Psoas muscle (tissue), 8 donors: ENCODE measurements at places on chromosomes 11 and 22. TPM values are rescaled to one million over a fixed set of nuclear protein-coding genes. Genes with fewer than 3 reads are reported as not detected.

GRCh38 chr11:8080674-8081590 lies at the start of gene TUB:
Gene TUB, plus strand, starts transcription at chr11:8081211. Its CDS starts 300 bp downstream, at chr11:8081511.
- DNase-seq: no peak

The GRIK4 gene
- total RNA-seq: not detected

The C11orf97 gene
- total RNA-seq: not detected

DNA sequence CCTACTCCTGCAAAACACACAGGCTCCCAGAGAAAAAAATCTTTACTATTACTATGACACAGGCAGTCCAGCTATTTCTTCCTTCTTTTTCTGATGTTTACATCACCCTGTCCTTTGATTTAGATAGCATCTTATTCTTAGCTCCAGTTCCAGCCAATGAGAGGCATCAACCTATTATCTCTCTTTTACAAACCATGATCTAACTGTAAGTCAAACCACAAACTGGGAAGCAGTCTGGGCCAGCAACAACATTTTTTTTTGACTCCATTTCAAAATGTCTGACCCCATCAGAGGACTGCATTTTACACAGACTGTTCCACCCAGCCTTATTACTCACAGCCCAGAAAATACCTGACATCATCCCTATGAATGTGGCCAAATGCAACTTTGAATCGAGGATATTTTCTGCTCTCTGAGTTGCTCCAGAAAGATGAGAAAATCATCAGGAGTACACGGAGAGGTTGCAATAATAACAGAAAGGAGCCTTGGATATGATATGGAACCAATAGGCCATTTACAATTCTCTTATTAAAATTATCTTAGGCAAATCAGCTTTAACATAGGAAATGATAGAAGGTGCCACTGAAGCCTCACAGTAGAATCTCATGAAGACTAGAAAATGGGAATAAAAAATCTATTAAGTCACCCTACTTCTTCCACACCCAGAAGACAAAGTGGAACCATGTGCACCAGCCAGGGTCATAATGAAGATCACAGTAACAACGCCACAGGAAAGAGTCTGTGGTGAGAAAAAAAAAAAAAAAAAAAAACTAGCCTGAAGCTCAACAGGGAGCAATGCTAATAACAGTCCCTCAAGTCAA lies 21.2 kb downstream of the TBRG1 start:
- DNase-seq: no peak

DNA sequence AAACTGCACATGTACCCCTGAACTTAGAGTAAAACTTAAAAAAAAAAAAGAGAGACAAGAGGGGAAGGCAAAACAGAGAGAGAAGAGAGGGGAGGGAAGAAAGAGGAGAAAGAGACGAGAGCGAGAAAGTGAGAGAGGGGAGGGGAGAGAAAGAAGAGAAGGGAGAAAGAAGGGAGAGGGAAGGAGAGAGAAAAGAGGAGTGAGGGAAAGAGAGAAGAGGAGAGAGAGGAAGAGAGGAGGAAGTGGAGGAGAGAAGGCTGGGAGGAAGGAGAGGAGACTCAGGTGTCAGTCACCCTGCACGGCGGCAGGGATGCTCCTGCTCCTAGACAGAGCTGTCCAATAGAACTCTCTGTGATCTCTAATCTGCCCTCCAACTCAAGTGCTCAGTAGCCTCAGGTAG lies 248.3 kb downstream of the MIAT start:
- DNase-seq: no peak

The PTPN5 gene
- 0.22 TPM for total RNA-seq

The TP53I11 gene
- total RNA-seq: 13.6 TPM

GRCh38 chr11:133904818-133905515 lies 51.8 kb downstream of the IGSF9B start:
- DNase-seq: no peak

- DNase-seq: peak; percentile 65
Measured at GRCh38 chr11:121112498-121113455, 11.7 kb downstream of the TECTA start.

- no peak for DNase-seq
Measured at GRCh38 chr11:112537846-112538330, 277.2 kb upstream of the PLET1 start.

- DNase-seq: peak; percentile 86
Measured at GRCh38 chr22:43036282-43036829, 21.4 kb upstream of the PACSIN2 start.

DNA sequence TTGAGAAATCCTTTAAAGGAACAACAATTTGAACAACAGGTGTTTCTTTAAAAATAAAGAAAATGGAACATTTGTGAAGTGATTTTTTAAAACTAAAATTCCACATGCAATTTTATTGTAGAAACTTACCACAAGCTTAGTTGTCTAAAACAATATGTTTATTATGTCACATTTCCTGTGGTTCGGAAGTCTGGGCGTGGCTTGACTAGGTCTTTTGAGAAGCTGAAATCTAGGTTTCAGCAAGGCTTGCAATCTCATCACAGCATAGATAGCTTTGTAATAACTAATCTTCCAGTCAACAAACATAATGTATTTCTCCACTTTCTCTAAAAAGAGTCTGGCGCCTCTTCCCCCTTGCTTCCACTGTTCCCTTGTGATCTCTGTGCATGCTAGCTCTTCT lies 27.0 kb downstream of the MS4A6A start:
- no peak for DNase-seq

- peak; percentile 68 for DNase-seq
Measured at GRCh38 chr22:26671317-26672059, 14.1 kb downstream of the MIAT start.

DNA sequence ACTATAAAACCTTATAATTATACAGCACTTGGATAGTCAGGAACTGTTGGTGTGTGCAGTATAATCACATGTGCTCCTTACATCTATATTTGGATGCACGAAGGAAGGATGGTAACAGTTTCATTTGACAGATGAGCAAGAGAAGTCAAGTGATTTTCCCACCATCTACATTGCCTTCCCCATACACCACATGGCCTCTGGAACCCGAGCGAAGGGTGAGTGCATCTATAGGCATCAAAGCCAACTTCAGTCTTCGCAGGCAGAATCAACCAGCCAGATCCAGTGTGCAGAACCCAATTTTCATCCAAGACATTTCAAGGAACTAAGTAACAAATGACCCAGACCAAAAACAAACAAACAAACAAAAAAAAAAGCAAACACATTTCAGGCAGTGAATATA lies 85.1 kb upstream of the BLID start:
- no peak for DNase-seq

DNA sequence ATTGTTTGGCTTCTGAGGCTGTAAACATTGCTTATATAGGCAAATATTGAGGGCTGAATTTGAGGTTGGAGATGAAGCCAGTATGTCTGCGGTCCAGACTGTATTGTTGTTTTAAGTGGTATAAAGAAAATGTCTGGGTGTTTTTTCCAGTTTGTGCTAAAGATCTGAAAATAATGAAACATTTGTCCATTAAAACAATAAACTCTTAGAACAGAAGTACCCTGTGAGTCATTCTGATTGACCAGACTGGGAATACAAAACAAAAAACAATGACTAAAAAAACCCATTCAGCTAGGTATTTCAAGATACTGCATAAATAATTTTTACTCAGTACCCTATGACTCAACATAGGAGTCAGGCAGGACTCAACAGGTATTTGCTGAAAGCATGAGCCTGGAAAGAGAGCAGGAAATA lies 20.4 kb downstream of the ALKBH8 start:
- DNase-seq: no peak

DNA sequence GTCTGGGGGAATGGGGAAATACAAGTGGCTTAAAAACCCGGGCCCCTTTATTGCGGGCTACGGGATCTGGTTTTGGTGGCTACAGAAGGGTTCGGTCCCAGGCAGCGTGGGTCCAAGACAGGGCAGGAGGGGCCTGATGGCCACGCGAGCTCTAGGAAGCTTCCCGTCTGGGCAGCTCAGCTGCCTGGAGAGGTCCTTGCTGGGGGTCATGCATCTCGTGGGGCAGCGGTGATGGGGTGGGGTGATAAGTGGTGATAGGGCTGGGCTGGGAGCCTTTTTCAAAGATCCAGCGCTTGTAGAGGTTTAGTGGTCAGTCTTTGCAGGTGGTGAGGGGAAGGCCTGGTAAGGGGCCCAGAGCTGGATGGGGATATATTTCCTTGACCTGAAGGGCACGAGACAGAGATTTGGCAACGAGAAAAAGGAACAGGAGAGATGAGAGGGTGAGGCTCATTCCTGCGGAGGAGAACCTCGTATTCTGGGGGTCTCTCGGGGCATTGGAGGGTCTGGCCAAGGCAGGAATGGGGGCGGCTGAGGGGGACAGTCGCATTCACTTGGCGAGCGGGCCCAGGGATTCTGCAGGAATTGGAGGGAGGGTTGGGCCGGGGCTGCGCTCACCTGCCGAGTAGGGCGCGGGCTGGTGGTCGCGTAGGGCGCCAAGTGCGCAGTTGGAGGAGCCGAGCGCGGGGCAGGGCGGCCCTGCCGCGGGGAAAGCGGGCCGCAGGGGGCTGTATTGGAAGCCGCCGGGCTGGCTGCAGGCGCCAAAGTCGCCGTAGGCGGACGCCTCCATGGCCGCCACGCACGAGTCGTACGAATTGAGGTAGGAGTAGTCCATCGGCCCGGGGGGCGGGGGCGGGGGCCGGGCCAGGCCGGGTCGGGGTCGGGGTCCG lies 560 bp downstream of the PHOX2A start:
- DNase-seq: no peak

DNA sequence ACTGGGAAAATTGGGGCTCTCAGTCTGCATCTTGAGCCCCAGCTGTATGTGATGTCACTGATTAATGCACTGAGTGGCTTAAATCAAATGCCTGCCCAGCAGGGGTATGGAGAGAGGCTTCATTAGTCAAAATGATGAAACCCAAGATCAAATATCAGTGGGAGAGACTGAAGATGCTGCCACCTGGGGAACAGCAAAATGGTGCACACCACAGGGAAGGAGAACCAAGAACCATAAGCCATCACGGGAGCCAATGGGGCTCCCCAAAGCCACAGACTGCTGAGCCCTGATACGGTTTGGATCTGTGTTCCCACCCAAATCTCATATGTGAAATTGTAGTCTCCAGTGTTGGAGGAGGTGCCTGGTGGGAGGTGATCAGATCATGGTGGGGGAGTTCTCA lies 85.6 kb downstream of the CTTN start:
- no peak for DNase-seq

- DNase-seq: no peak
Measured at GRCh38 chr11:47819743-47820142, 28.4 kb downstream of the NUP160 start.

- DNase-seq: no peak
Measured at GRCh38 chr11:2580061-2580421, 119.8 kb downstream of the KCNQ1OT1 start.

DNA sequence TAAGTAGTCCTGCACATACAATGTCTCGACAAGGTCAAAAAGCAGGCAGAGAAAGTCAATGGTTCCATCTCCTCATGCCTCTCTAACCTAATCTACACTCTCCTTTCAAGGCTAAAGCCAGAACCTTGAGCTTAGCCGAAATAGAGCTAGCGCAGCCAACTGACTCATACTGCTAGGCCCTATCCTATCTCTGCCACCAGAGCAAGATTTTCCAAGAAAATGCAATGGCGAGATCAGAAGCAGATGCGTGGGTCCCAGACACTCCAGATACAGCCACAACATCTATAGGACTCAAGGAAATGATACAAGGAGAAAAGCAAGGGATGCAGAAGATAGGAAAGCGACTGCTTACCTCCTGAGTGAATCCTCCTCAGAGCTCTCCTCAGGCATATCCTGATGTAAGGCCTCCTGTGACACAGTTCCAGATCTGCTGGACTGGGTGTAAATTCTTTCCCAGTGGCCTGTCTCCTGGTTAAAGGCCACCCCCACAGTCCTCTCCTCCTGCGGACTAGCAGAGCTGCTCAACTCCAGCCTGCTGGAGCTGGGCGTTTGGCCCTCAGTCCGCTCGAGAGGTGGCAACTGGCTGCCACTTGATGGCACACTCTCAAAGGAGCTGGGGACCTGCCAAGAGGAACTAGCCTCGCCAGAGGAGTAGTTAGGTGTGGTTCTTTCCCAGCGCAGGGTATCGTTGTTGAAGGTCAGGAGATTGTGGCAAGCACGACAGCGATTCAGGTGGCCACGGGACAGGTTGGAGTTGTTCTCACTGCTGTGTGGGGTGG lies 52.0 kb downstream of the AMBRA1 start:
- DNase-seq: peak; percentile 38

DNA sequence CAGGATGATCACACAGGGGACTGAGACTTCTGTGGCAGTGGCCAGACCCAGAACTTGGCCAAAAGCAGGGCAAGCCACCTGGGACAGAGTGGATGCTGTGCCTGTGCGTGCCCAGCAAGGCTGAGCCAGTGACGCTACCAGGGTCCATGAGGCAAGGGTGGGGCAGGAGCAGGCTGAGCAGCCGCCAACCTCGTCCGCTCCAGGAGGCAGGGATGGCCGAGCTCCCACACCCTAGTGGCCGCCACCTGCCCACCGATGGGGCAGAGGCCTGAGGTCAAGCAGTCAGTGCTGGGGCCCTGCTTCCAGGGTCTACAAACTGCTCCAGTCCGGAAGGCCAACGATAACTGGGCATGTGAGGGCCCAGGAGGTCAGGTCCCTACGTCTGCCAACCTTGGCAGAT lies 7.3 kb downstream of the KRTAP5-9 start:
- DNase-seq: no peak

The ALX4 gene
- total RNA-seq: 0.17 TPM

The RAB36 gene
- total RNA-seq: 0.56 TPM

The EIF1AD gene
- 44.5 TPM for total RNA-seq

The HEPN1 gene
- not detected for total RNA-seq

- no peak for DNase-seq
Measured at GRCh38 chr11:133070791-133071190, 461.5 kb downstream of the OPCML start.

GRCh38 chr22:41826430-41827383 lies 6.2 kb upstream of the SREBF2 start:
- DNase-seq: peak; percentile 72

The RAG2 gene
- total RNA-seq: not detected

The SLC1A2 gene
- 0.30 TPM for total RNA-seq

- no peak for DNase-seq
Measured at GRCh38 chr22:16959345-16959930, 48.6 kb downstream of the GAB4 start.

The CCDC87 gene
- not detected for total RNA-seq

The SLC25A18 gene
- total RNA-seq: 9.2 TPM

The MS4A3 gene
- total RNA-seq: not detected

DNA sequence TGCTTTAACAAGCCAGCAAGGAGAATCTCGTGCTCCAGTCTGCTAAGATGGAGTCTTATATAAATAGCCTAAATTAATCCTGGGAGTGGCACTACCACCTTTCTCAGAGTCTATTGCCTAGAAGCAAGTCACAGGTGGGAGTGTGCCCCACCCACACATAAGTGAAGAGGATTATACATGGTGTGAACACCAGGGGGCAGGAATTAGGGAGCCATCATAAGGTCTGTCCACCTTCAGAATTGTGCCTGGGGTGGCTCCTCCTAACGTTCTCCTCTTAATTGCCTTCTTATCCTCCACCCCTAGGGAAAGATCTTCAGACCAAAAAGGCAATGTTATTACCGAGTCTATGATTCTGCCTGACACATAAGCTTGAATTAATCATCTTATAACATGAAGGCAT lies 276.8 kb upstream of the SESN3 start:
- DNase-seq: no peak
